MV-4-11 (cell line): ENCODE measurements at places on chromosomes 5 and 9.

- DNase-seq = no peak
Observed at GRCh38 chr5:176553260-176554085, 4.3 kb downstream of the CDHR2 start.

DNA sequence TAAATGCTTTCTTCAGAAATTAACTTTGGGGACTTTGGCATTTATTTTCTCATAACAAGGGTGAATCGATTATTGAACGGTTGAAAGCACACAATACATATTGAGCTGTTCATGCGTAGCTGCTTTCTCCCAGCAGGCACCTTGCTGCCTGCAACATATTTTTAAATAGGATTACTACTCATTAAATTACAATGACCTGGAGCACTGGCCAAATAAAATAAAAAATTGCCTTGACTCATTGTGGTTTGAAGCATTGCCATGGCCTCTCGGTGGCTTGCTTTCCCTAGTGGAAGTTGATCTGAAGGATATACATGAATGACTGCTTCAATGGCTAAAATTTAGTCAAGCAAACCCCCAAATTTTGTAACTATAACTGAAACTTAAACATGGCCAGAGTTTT is 181.6 kb upstream of the NUDT12 start:
- no peak for DNase-seq

GRCh38 chr5:139696894-139697658 is 48.9 kb downstream of the CXXC5 start:
- DNase-seq = no peak

DNA sequence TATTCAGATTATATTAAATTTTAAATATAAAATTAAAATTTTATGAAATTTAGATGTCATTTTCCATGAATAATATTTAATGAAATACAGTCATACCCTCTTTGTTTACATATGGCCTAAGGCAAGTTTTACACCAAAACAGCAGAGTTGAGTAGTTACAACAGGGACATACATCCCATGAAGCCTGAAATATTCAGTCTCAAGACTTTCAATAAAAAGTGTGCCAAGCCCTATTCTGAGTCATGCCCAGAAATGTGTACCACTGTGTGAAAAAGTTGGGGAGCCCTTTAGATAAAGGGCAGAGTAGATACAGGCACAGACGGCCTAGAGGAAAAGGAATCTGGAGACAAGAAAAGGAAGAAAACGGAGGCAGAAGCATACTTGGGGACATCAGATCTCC is 261.3 kb downstream of the SGCD start:
- no peak for DNase-seq

- DNase-seq = no peak
Observed at GRCh38 chr5:157290156-157290980, 24.4 kb downstream of the CYFIP2 start.

- no peak for DNase-seq
Observed at GRCh38 chr5:138713247-138713646, 40.0 kb upstream of the CTNNA1 start.

DNA sequence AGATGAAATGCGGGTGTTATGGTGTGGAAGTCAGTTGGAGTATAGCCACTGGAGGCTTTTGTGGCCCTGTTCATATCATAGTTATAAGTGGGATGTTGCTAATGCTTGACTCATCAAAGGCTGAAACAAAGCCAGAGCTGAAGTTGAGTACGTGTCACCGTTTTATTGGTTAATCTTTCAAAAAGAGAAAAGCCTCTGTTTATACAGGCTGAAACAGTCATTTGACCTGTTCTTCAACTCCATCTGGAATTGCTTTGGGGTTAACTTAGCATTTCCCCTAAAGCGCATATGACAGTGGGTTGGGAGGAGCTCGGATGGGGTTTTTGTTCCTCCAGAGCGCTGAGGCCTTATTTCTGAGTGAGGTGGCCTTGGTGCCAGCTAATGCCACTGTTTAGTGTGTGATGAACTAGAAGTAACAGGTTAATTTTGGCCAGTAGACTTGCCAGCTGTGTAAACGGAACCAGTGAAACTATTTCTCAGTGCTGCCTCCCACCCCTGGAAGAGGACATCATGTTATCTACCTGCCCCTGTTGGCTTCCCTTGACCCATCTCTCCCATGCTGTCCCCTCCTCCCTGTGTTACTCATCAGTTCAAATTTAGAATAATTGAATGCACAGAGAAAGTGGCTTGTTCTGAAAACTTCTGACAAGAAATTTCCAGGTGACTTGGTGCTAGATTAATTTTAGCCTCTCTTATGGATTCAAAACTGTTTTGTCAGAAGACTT is 34.2 kb downstream of the MTAP start:
- DNase-seq = peak; percentile 92

DNA sequence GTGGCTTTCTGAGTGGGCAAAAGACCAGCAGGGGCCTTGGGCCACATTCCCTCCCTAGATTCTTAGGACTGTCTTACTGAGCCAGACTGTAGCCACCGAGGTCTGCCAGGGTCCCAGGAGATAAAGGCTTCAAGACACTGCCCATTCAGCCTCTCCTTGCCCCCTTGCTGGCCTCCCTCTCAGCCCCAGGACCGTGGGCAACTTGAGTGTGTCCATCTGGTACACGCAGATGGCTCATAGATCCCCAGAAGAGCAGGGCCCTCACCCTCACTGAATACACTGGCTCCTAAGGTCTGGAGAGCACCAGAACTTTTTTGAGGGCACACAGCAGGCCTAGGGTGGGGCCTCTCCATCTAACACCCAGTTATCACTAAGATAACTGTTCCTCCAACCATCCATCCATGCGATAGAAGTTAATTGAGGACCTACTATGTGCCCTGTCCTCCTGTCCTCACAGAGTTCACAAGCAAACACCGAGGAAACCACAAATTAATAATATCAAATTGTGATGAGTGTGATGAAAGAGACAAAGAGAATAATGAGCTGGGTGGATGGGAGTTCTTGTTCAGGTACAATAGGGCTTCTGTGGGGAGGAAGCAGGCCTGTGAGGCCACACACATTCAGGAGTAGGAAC is 4.9 kb upstream of the PDGFRB start:
- no peak for DNase-seq

GRCh38 chr9:110317911-110318310 is 19.8 kb downstream of the TXNDC8 start:
- peak; percentile 16 for DNase-seq

DNA sequence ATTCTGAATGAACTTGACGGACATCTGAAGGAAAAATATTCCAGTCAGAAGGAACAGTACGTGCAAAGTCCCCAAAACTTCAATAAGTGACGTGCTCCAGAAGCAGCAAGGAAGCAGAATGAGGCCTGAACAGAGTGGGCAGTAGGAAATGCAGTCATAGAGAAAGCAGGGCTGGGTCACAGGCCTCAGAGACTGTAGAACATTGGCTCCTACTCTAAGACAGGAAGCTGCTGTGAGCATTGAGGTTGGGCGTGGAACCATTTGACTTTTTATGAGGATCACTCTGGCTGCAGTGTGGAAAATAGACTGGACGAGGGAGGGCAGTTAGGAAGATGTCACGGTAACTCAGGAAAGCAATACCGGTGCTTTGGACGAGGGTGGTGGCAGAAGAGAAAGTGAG is 64.0 kb downstream of the DOCK8 start:
- no peak for DNase-seq

DNA sequence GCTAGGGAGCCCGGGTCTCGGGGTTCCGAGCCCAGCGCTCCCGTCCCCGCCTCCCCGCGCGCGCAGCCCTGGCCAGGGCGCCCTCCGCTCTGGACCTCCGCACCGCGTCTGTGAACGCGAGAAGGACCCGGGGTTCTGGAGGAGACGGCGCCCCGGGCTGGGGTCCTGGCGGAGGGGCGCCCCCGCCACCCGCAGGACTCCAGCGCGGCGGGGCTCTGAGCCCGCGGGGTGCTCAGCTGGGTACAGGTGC is 431 bp downstream of the TMOD1 start:
- no peak for DNase-seq

GRCh38 chr5:173757403-173758209 is 130.5 kb upstream of the CPEB4 start:
- DNase-seq = no peak

GRCh38 chr9:22005021-22005701 is 3.9 kb downstream of the CDKN2B start:
- no peak for DNase-seq

DNA sequence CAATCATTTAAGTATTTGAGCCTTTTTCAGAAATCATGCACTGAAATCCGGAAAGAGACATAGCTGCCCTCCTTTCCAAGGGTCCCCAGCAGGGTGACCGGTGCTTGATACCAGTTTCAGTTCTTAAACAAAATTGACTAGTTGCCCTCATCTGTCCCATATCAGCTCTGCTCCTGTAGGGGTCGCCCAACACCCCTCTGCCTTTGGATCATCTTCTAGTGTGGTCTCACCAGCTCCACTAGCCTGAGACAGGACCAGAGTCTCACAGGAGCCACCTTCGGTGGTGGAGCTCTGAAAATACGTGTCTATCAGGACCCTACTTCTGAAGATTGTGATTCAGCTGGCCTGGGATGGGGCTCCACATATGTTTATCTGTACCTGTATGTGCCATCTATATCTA is 428.2 kb downstream of the ENC1 start:
- peak; percentile 56 for DNase-seq

DNA sequence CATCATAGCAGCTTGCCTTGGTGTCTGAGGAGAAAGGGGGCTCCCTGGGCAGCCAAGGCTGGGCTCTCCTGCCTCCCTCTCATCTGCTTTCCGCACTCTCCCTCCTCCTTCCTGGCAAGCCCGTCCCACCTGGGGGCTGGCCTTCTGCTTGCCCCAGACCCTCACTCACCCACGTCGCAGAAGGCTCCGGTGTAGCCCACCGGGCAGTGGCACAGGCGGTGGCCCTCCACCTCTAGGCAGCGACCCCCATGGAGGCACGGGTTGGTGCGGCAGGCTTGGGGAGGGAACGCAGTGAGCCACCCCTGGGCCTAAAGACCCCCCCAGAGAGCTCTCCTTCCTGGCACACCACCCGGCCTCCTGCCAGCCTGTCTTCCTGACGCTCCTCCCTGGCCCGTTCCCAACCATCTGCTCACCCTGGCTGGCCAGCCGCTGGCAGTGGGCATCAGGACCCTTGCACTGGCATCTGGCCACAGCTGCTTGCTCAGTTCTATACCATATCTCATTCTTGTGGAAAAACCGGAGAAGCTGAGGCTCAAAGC is 4.2 kb upstream of the PFN3 start:
- DNase-seq = no peak

DNA sequence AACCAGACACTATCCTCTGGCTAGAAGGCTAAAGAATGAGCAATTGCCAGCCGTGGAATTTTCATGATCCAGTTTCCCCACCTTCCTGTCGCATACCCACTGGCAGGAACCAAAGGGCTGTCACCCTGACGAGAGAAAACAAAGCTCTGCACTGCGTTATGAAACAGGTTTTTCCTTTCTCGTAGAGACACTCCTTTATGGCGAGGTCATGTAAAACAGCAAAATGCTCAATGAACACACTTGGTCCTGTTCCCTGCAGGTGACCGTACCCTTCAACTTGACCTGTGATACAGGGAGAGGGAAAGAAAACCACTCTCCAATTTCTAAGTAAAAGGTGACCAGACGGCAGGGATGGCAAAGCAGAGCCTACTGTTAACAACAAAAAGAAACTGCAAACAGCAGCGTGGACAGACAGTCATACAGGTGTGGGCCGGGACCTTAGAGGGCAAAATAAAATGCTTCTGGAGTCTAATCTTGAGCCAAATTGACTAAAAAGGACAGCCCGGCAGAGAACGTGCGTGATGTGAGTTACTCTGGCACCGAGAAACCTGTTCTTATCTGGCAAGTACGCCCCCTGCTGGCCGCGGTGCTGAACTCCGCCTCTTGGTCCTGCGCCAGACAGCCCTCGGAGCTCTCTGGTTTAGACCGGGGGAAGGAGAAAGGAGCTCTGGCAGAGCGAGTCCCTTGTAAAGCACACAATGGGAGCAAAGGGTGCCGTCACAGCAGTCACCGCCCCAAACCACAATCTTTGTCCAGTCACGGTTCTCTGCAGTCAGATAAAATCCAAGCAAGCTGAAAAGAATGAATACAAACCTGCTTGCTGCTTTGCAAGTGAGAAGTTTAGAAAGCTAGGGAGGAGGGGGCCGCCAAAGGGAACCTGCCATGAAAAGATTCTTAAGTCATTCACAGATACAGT is 98.9 kb downstream of the EFNA5 start:
- peak; percentile 84 for DNase-seq

- no peak for DNase-seq
Observed at GRCh38 chr9:134066526-134066912, 1.3 kb downstream of the BRD3 start.

DNA sequence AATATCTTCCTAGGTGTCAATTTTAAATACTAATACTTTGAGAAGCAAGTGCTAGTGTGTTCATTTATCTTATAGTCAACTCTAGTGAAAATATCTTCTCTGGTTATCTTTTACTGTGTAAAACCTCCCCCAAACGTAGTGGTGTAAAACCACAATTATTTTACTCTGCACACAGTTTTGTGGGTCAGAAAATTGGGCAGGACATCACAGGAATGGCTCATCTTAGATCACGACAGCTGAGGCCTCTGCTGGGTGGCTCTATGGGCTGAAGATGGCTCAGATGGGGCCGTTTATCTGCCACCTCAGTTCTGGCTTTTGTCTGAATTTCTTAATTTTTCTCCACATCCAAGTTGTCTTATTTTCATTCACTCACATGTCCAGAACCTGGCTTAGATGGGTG is 457.2 kb upstream of the ACTBL2 start:
- no peak for DNase-seq

DNA sequence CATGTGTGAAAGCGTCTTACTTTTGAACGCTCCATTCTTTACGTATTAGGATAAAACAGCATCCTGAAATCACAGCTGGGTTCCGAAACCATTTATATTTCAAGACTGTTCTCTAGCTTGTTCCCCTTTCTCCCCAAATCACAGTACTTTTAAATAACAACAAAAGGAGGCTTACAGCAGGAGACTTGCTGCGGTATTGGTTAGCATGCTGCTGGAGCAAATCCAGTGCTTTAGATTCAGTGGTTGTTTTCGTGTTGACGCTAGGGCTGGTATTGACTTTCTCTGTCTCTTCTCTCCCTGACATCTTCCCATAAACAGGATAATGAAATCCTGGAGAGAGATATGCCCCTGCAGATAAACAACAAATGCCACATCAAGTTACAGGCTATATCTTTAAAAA is 103.1 kb downstream of the ZNF608 start:
- no peak for DNase-seq
